ENCODE measurements at places on chromosomes 7 and 10. TPM values are rescaled to one million over a fixed set of nuclear protein-coding genes. Genes with fewer than 3 reads are reported as not detected.

GRCh38 chr10:97583476-97583875 is 713 bp upstream of the HOGA1 start:
- no peak overlapping the region for H3K4me3 ChIP-seq
- DNase-seq: no peak
- H3K27ac ChIP-seq: no peak overlapping the region
- no peaks in the 10 kb centered on the region for H3K36me3 ChIP-seq
- H3K4me1 ChIP-seq: peaks cover 3% of the 10 kb centered on the region

- H3K4me3 ChIP-seq: no peak overlapping the region
- H3K27me3 ChIP-seq: no peaks in the 10 kb centered on the region
- DNase-seq: no peak
- H3K27ac ChIP-seq: no peak overlapping the region
- H3K4me1 ChIP-seq: peaks cover 8% of the 10 kb centered on the region
- no peaks in the 10 kb centered on the region for H3K36me3 ChIP-seq
Observed at GRCh38 chr10:4064489-4064888, 279.5 kb upstream of the KLF6 start.

The MCM10 gene
- total RNA-seq: 11.8 TPM

The PHYH gene
- 10.9 TPM for total RNA-seq

DNA sequence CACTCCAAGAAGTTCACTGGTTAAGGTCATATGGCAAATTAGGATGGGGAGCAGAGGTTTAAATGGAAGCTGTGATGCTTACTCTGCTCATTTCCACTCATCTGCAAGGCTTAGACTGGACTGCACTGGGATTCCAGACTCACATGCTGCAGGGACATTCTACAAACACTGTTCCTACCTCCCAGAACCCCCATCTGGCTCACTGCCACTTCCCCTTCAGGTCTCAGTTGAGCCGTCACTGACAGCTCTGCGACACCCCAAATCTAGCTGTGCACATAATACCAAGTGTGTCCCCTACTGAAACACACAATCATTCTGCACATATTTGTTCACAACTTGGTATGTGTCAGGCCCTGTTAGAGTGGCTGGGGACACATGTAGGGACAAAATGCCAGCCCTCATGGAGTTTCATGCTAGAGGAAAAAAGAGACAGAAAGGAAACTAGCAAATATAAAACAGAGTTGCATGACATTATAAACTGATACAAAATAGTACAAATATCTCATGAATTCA is 5.4 kb downstream of the PRKCQ start:
- H3K27ac ChIP-seq: no peak overlapping the region
- no peak overlapping the region for H3K4me3 ChIP-seq
- H3K36me3 ChIP-seq: no peaks in the 10 kb centered on the region
- no peaks in the 10 kb centered on the region for H3K4me1 ChIP-seq
- peaks cover 19% of the 10 kb centered on the region for H3K27me3 ChIP-seq
- no peak for DNase-seq

GRCh38 chr10:71666639-71667386 is 52.8 kb downstream of the C10orf105 start:
- peaks cover 43% of the 10 kb centered on the region for H3K27me3 ChIP-seq
- no peak overlapping the region for H3K4me3 ChIP-seq
- no peak overlapping the region for H3K27ac ChIP-seq
- H3K4me1 ChIP-seq: no peaks in the 10 kb centered on the region

GRCh38 chr10:363152-363551 is 227.9 kb downstream of the ZMYND11 start:
- H3K36me3 ChIP-seq: peaks cover 64% of the 10 kb centered on the region
- no peaks in the 10 kb centered on the region for H3K4me1 ChIP-seq
- H3K27ac ChIP-seq: no peak overlapping the region
- DNase-seq: no peak
- no peak overlapping the region for H3K4me3 ChIP-seq

DNA sequence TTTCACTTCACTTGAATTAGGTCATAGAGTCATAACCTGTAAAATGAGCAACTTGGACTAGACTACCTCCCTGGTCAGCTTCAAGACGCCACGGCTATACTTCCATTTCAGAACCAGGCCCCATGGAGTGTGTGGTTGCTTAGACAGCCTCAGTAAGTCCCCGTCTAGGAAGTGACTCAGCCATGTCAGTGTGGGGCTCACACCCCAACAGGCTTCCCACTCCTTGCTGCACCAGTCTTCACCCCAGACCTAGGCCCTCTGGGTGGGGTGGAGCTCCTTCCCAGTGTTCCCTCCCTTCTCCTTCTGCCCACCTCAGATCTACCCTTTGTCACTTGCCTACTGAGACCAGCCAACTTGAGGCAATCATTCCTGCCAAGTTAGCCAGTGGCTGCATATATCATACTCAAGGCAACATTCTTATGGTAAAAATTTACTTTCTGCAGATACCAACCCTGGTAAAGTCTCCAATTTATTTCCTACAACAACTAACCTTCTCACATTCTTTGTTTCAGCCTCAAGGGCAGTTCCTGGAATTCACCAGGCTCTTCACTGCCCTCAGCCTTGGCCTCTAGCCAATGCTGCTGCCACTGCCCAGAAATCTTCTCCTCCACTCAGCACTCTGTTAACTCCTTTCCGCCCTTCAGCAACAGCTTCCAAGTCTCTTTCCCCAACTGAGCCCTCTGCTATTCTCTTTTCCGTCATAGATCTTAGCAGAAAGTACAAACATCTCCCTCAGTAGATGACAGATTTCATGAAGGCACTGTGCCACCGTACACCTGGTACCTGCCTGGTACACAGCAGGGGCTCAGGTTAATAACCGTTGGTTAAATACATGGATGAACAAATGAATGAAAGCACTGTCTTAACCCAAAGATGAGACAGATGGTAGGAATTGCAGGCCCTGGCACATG is 31.3 kb upstream of the ZNRF2 start:
- H3K27ac ChIP-seq: no peak overlapping the region
- no peak overlapping the region for H3K4me3 ChIP-seq
- no peak for DNase-seq

DNA sequence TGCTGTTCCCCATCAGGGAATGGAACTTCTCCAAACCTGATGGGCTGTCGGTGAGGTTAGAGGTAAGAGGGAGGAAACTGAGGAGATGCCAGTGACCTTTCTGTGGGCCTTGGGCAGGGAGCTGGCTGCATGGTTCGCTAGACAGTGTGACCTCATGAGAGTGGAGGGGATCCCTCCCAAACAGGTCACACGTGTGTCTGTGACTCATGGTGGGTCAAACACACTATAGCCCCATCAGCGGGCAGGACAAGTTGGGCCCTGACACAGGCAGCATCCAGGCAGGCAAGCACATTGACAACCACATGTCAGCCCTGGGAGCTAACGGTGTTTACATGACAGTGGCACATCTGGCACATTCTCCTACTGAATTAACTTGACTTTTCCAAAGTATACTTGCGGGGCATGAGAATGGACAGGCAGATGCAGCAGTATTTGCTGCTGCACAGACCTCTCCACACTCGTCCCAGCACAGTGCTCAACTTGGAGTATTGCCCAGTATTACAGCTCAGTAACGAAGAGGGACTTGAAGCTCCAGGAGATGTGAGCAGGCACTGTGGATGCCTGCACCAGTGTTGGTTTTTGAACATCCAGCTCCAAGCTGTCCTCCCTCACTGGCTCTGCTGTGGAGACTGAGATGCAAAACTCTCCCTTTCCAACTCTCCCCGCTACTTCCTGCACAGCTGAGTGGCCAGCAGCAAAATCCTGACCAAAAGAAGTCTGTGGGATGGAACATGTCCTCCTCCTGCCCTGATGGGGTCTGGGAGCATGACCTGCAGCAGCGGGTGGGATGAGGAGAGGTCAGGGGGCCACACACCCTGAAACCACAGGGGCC is 199.6 kb downstream of the WDR37 start:
- H3K4me1 ChIP-seq: no peaks in the 10 kb centered on the region
- DNase-seq: no peak
- no peaks in the 10 kb centered on the region for H3K27me3 ChIP-seq
- H3K36me3 ChIP-seq: no peaks in the 10 kb centered on the region
- H3K4me3 ChIP-seq: no peak overlapping the region

The PALD1 gene
- total RNA-seq: under 0.01 TPM

GRCh38 chr7:152392254-152392653 is 43.5 kb downstream of the KMT2C start:
- no peaks in the 10 kb centered on the region for H3K4me1 ChIP-seq
- no peak for DNase-seq
- no peaks in the 10 kb centered on the region for H3K27me3 ChIP-seq
- no peaks in the 10 kb centered on the region for H3K36me3 ChIP-seq
- H3K4me3 ChIP-seq: no peak overlapping the region

GRCh38 chr7:72411419-72411818 is 719 bp downstream of the CALN1 start:
- no peak overlapping the region for H3K4me3 ChIP-seq
- no peak overlapping the region for H3K27ac ChIP-seq
- no peaks in the 10 kb centered on the region for H3K36me3 ChIP-seq
- H3K27me3 ChIP-seq: no peaks in the 10 kb centered on the region

DNA sequence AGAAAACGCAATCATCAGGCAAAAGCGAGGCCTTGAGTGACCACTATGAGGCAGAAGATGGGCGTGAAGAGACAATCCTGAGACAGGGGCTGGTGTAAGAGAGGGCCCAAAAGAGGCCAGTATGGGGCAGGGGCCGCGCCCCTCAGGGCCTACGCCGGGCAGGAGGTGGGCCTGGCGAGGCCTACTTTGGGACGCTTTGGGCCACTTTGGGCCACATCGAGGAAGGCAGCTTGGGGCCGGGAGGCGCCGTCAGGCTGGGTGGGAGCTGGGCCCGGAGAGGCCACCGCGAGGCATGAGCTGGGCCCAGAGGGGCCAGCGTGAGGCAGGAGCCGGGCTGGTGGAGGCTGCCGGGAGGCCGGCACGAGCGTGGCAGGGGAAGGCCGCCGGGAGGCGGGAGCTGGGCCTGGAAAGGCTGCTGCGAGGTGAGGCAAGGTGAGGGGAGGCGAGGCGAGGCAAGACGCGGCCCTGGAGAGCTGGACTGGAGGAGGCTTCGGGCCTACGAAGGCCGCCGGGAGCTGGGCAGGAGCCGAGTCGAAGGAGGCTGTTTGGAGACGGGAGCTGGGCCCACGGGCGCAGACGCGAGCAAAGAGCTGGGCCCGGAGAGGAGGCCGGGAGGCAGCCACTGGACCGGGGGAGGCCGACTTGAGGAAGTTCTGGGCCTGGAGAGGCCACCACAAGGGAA is 171.3 kb downstream of the TPST1 start:
- H3K27me3 ChIP-seq: no peaks in the 10 kb centered on the region
- no peak overlapping the region for H3K4me3 ChIP-seq
- no peak for DNase-seq

DNA sequence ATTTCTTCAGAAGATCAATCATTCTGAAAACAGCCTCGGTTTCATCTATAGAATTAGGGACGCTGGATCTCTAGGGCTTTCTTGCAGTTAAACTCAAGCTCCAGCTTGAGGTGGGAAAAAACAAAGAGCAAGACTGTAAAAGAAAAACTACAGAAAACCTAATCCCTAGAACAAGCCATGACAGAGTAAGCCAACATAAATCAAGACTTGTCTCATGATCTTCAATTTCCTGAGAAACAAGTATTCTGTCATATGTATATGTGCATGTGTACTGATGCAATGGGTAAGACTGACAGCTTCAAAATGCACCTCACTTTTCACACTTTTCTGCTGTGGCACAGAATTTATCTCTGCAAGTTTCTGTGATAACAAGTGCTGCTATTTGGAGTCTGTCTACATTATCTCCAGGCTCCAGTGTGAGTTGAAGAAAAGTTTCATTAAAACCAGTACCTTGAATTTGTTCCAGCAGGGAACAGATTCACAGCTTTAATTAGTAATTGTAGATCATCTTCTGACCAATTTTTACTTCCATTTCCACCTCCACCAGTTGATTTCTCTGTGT is 19.2 kb downstream of the PMPCB start:
- H3K27me3 ChIP-seq: no peaks in the 10 kb centered on the region
- H3K27ac ChIP-seq: no peak overlapping the region
- no peak overlapping the region for H3K4me3 ChIP-seq

The DKK1 gene
- 74.7 TPM for total RNA-seq

GRCh38 chr10:454860-455259 is 234.6 kb downstream of the DIP2C start:
- H3K4me3 ChIP-seq: no peak overlapping the region
- DNase-seq: peak; percentile 92
- H3K36me3 ChIP-seq: no peaks in the 10 kb centered on the region
- no peaks in the 10 kb centered on the region for H3K27me3 ChIP-seq

DNA sequence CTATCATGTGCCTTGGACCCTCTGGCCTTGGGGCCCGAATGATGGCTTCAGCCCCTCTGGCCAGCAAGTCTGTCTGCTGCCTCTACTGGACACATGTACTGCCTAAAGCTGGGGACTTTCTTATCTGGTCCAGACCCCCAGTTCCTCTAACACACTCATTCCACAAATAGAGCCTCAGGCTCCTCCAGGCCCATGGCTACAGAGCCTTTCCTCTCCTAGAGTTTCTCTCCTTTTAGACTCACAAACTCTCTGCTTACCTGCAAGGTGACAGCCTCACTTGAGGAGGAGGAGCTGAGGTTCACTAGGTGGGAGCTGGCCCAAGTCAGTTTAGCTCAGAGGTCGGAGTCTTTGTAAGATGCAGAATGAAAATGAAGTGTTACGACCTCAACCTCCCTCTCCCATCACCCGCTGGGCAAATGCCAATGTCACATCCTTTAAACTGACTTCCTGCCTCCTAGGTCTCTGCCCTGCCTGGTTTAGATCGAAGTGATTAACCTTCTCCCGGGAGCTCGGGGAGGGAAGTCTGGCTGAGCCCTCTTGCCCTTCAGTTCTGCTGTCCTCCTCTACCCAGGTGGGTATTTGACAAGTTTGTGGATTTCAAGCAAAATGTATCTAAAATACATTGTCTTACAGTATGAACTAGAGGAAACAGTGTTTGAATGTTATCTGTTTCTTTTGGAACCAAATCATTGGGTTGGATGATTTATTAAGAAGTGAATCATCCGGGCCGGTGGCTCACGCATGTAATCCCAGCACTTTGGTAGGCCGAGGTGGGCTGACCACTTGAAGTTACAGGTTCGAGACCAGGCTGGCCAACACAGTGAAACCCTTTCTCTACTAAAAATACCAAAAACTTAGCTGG is 71.9 kb upstream of the TNS3 start:
- peak; percentile 81 for DNase-seq
- H3K4me3 ChIP-seq: no peak overlapping the region
- H3K27ac ChIP-seq: peak overlapping the region; percentile 35
- no peaks in the 10 kb centered on the region for H3K27me3 ChIP-seq
- H3K4me1 ChIP-seq: peaks cover 27% of the 10 kb centered on the region

DNA sequence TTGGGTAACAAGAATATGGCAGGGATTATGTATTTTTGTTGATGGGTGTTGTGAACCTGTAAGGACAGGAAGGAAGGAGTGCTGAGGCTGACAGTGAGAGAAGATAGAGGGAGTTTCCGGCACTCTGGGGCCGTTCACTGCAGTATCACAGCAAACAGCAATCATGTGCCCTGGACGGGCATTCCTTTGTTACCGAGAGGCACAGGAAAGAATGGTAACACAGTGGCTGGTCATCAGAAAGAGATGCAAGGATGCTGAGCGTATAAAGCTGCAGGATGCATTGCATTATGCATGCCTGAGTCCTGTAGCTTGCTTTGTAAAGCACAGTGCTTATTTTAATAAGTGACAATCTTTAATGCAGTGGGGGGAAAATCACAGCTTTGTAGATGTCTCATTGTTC is 286.8 kb downstream of the RPS24 start:
- H3K4me3 ChIP-seq: no peak overlapping the region
- H3K27me3 ChIP-seq: peaks cover 7% of the 10 kb centered on the region
- no peak overlapping the region for H3K27ac ChIP-seq
- no peaks in the 10 kb centered on the region for H3K36me3 ChIP-seq
- DNase-seq: no peak

Data from IMR-90 (cell line).